ENCODE measurements at places on chromosomes 6 and 20.
A peak's percentile ranks its signal among the peaks of the same experiment; 100 is the strongest.

- DNase-seq: no peak
These were observed 4.4 kb downstream of the TFAP2A start for GRCh38 chr6:10410207-10411050.

GRCh38 chr6:140541288-140541687 is 1166.8 kb upstream of the CITED2 start:
- DNase-seq: no peak

- no peak for DNase-seq
These were observed 1.9 kb downstream of the SLC32A1 start for GRCh38 chr20:38725931-38726803.

- no peak for DNase-seq
These were observed 41.0 kb upstream of the COL21A1 start for GRCh38 chr6:56288347-56288746.

DNA sequence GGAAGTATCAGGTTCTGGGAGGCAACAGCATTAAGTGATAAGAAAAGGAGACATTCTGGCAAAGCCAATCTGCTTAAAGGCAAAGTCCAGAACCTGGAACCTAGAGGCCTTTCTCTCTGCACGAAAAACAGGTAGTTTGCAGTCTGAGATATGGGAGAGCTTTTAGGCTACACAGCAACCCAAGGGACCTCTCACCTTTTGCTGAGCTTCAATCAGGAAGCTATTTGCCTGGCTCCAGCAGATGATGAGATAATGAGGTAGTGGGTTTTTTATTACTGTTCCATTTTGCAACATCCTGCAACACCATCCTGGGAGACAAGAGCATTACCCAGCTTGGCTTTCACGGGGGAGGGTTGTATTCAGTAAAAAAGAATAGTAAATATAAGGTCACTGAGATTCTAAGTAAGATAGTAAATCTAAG is 143.1 kb downstream of the ADGRG6 start:
- no peak for DNase-seq

DNA sequence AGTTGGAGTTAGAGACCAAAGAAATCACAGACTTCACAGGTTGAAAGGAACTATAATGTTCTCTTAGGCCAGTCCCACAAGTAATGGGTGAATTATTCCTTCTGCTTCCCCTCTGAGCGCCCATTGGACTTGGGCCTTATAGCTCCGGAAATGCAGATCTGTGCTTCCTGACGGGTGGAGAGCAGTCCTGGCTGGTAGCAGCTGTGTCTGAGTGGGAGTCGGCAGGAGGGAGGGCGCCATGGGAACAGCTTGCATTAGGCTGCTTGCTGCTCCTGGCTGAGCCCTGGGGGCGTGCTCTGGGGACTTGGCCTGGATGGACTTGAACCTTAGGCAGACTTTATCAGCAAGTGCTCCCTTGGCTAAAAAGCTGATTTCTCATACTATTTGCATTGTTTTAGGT is 18.4 kb upstream of the NUP153 start:
- DNase-seq: no peak

DNA sequence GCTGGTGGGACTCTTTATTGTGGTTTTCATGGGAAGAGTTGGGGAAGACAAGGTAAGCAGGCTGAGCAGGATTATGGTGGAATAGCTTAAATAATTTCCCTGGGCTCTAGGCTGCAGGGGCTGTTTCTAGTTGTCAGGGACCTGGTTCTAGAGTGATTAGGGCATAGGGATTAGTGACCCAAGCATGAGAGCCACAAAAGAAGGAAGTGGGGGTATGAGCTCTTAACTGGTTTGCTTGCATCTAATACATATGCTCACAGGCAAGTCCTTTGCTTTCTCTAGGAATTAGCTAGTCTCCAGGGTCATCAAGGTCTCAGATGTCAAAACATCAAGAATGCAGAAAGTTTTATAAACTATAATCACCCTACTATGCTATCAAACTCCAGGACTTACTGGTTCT is 67.5 kb upstream of the NRN1 start:
- DNase-seq: no peak

- no peak for DNase-seq
These were observed 912 bp downstream of the IL17F start for GRCh38 chr6:52243282-52243893.

DNA sequence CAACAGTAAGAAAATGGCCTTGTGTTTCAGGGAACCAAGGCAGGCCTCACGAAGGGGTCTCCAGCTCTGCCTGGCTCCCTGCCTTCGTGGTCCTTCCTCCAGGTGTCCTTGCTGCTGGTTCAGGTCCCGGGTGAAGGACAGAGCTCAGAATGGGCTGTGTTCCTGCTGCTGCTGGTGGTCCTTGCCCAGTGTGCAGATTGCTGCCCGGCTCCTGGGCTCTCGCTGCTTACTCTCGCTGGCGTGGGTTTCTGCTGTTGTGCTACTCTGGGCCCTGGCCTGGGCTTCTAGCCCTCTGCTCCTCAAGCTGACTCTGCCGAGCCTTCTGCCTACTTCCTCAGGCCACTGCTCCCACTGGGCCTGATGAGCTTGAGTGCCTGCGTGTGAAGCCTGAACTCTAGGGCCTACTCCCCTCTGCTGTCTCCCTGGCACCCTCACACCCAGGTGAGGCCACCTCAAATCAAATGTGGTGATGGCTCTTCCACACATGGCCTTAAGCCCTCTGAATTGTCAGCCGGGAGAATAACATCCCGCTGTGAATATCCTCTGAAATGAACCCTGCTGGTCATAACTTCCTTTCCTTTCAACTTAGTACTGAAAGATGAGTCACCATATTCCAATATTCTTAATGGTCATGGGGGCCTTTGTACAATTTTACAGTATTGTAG is 171.6 kb downstream of the FOXC1 start:
- DNase-seq: peak; percentile 35

DNA sequence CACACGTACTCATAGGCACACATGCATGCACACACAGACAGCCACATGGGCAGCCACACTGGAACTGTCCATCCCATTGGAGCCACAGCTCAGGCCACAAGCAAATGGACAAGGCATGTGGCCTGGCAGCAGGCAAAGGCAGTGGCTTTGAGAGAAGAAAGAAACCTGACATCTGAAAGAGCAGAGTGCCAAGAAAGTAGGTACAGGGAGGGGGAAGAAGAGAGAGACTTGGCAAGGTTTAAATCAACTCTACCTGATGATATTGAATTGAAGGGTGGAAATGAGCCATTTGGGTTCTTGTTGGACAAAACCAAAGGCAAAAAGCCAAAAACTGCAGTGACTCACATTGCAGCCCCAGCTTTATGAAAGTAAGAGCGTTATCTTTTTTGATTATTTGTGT is 142.7 kb downstream of the PCSK2 start:
- no peak for DNase-seq

DNA sequence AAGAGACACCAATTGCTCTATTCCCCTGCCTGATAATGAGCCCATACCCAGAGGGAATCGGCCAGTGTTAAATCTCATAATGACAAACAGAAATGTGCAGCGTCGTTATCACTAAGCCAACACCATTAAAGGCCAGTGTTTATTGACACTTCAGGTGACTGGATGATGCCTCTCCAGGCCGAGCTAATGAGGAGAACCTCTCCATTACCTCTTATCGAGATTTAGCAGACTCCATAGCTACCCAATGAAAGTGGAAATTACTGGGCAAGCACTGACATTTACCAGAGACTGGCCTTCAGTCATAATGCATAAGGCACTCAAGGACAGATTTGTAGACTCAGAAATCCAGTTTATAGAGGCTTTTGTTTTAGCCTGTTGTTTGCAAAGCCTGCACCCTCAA is 669.5 kb downstream of the MAFB start:
- no peak for DNase-seq

GRCh38 chr6:168841609-168842278 is 400.8 kb downstream of the SMOC2 start:
- no peak for DNase-seq

GRCh38 chr20:47358672-47359529 is 2.4 kb upstream of the ZMYND8 start:
- DNase-seq: peak; percentile 49

GRCh38 chr20:63628246-63628975 is 1.5 kb upstream of the GMEB2 start:
- DNase-seq: no peak

GRCh38 chr6:4904461-4905025 is 99.3 kb downstream of the RPP40 start:
- DNase-seq: no peak

DNA sequence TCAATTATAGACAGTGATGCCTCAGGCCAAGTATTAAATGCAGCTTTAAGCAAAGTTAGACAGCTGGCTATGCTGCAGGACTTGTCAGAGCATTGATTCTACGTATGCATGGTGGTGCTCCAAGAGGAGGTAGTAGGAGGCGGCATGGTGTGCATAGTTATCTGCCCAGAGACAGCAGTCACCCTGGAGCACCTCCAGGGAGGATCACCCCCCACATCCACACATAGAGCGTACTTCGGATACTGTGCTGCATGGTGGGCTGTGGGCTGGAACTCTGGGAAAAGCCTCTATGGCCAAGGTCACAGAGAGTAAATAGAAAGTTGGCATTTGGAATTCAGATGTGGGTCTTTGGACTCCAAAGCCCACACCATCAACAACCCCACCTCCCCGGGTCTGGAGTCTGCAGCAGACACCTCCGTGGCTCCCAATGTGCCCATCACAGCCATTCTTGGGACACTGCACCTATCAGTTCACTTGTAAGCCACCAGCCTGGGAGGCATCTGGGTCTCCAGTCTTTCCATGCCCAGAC is 64.5 kb upstream of the STX16 start:
- DNase-seq: no peak

- no peak for DNase-seq
These were observed 526 bp downstream of the SULF2 start for GRCh38 chr20:47784599-47785310.

- DNase-seq: no peak
These were observed 15.8 kb downstream of the MYB start for GRCh38 chr6:135196739-135197510.

- DNase-seq: no peak
These were observed 443.8 kb downstream of the KIF16B start for GRCh38 chr20:16129411-16129810.

DNA sequence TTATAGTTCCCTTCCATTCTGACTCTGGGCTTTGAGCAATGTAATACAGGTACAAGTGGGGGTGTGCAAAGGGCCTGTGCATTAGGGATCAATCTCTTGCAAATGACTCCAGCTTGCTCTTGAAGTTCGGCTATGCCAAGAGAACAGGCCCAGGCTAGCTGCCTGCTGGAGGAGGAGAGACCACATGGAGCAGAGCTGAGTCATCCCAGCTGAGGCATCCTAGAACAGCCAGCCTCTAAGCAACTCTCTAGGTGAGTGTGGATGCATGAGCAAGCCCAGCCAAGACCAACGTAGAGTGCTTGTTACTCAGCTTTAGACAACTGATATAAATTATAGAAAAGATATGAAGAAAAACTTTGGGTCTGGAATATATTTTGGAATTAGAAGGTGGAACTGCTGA is 47.6 kb upstream of the RBM24 start:
- DNase-seq: peak; percentile 40

DNA sequence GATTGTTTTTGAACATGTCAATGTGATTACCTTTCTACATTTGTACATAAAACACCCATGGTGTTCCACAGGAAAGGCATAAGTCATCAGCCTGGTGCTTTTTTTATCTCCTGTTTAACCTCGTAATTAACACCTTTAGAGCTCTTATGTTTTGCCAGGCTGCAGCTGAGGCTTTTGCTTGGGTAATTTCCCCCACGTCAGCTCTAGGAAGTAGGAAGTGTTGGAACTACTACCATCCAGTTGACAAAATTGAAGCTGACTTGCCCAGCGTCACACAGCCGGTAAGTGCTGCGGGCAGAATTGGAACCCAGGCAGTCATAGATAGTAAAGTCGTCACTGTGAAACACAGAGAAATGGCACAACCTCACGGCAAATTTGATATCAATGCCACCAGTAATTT is 86.6 kb upstream of the BMP2 start:
- no peak for DNase-seq

GRCh38 chr6:72861935-72862432 is 240.1 kb downstream of the KCNQ5 start:
- DNase-seq: peak; percentile 12

DNA sequence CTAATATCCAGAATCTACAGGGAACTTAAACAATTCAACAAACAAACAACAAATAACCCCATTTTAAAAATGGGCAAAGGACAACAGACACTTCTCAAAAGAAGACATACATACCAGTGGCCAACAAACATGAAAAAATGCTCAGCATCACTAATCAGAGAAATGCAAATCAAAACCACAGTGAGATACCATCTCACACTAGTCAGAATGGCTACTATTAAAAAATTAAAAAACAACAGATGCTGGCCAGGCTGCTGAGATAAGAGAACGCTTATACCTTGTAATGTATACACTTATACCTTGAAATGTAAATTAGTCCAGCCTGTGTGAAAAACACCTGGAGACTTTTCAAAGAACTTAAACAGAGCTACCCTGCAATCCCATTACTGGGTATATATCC is 166.8 kb downstream of the IBTK start:
- DNase-seq: no peak

GRCh38 chr20:40293740-40294139 is 395.3 kb downstream of the MAFB start:
- DNase-seq: no peak

GRCh38 chr6:90169374-90169773 is 127.3 kb downstream of the BACH2 start:
- no peak for DNase-seq

GRCh38 chr6:46773201-46773855 is 19.9 kb upstream of the MEP1A start:
- DNase-seq: no peak

DNA sequence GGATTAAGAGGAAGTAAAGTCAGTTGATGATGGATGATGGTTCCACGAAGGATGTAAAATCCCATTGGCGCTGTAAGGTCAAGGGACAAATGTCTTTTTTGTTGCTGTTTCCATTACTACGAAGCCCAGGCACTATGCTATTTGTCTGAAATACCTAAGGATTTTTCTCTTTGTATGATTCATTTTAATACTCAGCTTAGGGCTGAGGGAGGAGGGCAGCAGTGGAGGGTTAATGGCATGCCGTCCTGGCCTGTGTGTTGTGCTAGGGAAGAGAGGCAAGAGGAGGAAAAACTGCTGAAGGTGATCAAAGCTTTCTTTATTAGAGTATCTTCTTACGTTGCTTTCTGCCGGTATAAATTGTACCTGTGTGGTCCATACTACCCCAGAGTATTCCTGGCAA is 6.5 kb upstream of the SMOC2 start:
- DNase-seq: no peak

GRCh38 chr6:159467473-159468041 is 225.5 kb downstream of the SOD2 start:
- DNase-seq: no peak

DNA sequence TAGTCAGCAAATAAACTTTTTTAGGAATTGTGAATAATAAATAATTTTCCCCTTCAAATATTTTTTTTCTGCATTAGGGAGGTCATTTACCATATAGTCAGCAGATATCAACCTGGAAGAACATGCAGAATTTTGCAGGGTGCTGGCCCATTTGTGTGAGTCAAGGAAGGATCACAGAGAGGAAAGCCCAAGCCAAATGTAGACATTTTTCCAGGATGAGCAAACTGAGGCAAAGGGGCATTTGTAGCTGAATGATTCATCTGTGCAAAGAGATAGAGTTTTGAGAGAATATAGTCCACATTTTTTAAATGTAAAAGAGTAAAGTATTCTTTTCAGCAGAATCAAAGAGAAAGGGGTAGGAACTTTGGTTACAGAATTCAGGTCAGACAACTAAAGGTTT is 555.5 kb upstream of the MARCKS start:
- DNase-seq: no peak

All from H54 (cell line).